ENCODE measurements at places on chromosomes 3 and 15.

GRCh38 chr3:140994316-140994715 lies 52.7 kb downstream of the SLC25A36 start:
- no peak for DNase-seq

GRCh38 chr15:83837945-83838571 lies 184.1 kb downstream of the ADAMTSL3 start:
- no peak for DNase-seq

DNA sequence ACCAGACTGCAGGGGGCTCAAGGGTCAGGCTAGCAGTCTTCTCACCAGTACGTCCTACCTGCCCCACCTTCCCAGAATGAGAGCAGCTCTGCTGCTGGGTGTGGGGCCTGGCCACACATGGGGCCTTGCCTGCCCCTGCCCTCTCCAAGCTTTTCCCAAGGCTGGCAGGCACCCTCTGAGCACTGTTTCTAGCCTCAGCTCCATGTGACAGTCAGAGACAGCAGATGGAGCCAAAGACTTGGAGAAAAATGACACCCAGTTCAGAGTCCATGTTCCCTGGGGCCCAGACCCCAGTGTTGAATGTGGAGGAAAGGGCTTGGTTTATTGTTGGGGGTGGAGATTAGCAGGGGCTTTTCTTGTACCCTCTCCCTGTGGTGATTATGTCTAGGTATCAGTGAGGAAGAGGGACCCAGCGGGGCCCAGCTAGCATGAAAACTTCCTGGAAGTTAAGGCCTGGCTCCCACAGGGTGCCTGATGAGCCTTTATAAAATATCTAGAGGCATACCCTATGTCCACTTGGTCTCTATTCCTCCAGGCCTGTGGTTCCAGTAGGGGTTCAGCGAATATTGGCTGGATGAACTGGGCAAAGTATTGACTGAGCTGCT lies 153.8 kb downstream of the EEFSEC start:
- DNase-seq: no peak

- DNase-seq: no peak
These were observed 1362.8 kb downstream of the ROBO2 start for GRCh38 chr3:78402720-78403119.

DNA sequence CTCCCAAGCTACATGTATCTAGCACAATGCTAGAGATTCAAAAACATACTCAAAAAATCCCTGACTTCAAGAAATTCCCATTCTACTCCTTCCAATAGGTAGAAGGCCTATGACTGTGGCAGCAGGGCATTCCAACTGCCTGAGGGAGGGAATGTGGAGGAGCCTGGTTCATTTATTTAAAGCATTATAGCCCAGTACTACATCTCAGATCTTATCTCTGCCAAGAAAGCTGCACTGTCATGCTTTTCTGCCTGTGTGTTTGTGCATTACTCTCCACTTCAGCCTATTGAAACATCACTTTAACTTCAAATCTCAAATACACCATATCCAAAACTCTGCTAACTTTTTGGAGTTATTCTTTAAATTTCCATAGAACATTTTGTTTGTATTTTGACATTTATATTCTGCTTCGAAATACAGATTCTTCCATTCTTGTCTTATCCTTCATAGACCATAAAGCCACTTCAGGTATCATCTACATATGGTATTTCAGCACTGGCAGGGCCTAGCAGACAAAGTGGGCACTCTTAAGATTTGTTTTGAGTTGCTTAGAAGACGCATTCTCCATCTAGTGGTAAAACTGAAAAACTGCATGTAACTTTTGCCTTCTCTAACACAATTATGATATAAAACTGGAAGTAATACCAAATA lies 59.1 kb upstream of the NEDD4 start:
- DNase-seq: no peak

DNA sequence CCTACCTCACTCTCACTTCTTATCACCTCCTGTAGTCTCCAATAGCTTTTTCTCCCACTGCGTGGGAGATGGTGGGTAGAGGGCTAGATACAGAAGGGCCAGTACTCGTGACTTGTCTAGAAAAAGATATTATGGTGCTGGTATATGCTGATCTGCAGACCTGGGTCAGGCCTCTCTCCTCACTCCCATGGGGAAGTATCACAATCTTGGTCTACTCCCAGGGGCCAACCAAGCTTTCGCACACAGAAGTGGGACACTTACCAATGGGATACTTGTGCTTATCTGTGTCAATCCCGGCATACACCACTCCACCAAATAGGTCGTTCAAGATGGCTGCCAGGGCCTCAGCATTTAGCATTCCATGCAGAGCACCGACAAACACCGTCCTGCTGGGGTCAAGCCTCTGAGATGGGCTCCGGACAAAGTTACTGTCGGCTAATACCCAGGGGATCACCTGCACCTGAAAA lies 9.0 kb upstream of the RPS17 start:
- no peak for DNase-seq

DNA sequence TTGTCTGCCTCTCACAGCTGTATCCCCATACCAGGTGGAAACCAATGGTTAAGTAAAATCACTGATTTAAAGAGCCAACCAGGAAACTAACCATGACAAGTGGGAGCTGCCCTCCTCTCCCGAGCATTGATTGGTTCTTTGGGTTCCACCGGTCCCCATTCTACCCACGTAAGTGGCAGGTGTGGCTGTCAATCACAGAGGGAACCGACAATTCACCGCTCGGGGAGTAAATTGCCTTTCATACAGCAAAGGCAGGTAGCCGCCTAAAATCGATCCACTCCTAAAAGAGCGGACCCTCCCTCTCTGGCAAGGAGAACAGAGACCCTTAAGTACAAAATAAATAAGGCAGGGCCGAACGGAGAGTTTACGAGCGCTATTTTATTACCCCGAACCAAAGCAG lies 1.2 kb downstream of the ERC2 start:
- DNase-seq: peak; percentile 70

- no peak for DNase-seq
These were observed 2.4 kb upstream of the CYP1A1 start for GRCh38 chr15:74727727-74728126.

DNA sequence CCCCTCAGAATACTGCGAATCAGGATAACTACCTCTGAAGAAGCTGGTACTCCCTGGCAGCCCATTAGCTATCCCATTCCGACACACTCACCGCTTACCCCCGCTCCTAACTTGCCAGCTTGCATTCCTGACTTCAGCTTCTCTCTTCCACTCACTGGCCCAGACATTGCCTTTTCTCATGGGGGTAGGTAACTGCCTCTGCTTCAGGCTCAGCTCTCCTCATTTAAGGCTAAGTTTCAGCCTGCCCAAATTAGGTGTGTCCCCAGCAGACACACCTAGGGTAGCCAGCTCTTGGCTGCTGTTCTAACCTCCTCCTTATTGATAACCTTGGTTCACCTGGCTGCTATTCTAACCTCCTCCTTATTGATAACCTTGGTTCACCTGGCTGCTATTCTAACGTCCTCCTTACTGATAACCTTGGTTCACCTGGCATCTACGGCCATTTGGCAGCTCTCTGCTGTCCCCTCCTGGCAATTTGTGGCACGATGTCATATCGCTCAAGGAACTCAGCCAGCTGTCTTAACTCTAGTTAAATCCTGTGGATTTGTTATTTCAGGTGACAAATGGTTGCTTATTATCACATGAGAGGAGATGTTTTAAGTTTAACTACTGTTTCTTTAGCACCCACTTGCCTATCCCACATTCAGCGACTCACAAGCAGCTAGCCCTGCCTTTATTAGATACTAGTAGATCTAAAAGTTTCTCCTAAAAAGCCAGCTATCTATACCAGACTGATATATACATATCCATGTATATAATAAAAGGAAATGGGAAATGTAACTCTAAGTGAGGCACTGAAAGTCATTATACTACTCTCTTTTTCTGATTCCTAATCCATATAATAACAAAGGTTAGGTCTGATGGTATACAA lies 106.5 kb upstream of the ACP3 start:
- DNase-seq: no peak

GRCh38 chr15:46652266-46652665 lies 1017.4 kb downstream of the SQOR start:
- DNase-seq: no peak

- DNase-seq: no peak
These were observed 10.8 kb upstream of the ZMAT3 start for GRCh38 chr3:179082416-179082815.

GRCh38 chr15:80201256-80202015 lies 48.6 kb downstream of the FAH start:
- DNase-seq: no peak

DNA sequence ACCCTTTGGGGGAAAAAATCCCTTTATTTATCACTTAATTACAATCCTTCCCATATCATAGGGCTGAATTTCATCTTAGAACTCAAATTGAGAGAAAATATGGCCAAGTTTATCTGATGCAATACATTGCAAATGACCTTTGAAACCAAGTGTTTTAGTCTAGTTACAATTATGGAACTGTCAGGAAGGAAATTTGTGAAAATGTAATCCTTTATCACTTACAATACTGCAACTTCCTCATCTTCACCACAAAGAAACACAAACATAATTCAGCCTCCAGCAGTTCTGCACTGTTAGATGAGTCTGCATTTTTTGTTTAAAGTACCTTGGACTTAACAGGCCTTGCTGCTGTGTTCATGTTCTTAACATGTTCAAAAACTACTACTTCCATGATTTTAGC lies 4.6 kb downstream of the CCPG1 start:
- no peak for DNase-seq

GRCh38 chr15:78842519-78842918 lies 30.2 kb upstream of the MORF4L1 start:
- DNase-seq: no peak

DNA sequence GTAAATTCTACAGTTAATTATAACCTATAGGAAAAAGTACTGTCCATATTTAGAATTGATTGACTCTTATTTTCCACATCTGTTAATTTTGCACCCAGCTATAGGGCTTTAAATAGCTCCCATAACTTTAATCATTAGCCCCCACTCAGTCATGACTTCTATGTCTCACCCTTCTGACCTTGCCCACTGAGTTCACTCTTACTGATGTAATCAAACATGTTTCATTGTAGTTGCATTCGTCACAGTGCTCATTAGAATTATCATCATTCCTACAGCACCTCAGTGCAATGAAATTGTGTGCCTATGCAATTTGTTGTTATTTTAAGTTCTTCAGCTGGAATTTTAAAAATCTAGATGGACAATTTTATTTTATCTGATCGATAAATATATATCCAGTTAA lies 151.4 kb downstream of the TIGIT start:
- DNase-seq: no peak

DNA sequence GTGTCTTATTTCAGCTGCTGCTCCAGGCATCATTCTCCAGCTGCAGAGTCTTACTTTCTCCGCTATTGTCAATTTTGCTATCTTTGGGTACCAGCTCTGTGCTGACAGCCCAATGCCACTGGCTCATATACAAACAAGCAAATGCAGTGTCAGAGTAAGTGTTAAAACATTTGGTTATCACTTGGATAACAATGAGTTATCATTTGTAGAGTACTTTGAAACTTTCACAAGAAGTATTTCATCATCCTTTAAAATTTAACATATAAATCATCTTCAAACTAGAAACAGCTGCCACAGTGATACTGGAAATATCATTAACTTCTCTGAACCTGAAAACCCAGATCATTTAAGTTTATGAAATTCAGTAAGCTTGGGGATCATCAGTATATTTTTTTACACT lies 13.8 kb downstream of the TSPAN3 start:
- DNase-seq: no peak

Measured in NCI-H187 (cell line).